ENCODE measurements at places on chromosomes 6 and 20.

DNA sequence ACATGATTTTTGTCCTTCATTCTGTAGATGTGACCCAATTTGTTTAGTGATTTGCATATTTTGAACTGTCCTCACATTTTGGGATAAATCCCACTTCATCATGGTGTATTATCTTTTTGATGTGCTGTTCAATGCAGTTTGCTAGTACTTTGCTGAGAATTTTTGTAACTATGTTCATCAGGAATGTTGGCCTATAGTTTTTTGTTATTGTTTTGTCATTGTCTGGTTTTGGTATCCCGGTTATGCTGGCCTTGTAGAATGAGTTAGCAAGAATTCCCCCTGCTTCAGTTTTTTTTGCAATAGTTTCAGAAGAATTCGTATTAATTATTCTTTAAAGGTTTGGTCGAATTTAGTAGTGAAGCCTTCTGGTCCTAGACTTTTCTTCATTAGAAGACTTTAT is 11.9 kb downstream of the KIF25 start:
- no peak for DNase-seq

DNA sequence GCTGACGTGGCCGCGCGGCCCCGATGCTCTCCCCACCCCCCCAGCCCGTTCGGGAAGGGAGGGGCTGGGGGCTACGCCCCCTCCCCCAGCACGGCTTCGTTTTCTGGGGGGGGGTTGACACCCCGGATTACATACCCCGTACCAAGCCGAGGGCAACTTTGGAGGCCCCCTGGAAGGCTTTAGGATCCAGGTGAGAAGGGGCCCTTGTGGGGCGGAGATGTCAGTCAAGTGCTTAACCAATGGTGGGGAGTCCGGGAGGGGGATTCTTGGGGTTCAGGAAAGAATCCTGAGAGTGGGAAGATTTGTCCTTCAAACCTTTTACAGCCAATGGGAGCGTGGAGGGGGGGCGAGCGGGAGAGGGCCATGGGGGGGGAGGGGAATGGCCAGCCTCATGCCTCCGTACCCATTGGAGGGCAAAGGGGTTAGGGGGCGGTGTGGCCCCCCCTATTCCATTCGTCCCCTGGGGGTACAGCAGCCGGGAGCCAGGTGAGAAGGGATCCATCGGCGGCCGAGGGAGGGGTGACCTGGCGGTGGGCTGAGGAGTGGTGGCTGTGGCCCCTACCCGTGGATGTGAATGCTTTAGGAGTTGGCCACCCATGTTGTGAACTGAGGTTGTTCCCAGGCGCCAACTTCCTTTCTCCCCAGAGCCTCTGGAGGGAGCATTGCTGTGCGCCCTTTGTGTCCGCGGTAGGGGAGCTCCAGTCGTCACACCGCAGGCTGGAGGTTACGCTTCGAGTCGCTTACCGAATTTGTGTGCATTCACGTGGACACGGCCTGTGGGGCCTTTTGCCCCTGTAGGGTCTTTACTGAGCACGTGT is 682 bp downstream of the BRD2 start:
- DNase-seq, result no peak

DNA sequence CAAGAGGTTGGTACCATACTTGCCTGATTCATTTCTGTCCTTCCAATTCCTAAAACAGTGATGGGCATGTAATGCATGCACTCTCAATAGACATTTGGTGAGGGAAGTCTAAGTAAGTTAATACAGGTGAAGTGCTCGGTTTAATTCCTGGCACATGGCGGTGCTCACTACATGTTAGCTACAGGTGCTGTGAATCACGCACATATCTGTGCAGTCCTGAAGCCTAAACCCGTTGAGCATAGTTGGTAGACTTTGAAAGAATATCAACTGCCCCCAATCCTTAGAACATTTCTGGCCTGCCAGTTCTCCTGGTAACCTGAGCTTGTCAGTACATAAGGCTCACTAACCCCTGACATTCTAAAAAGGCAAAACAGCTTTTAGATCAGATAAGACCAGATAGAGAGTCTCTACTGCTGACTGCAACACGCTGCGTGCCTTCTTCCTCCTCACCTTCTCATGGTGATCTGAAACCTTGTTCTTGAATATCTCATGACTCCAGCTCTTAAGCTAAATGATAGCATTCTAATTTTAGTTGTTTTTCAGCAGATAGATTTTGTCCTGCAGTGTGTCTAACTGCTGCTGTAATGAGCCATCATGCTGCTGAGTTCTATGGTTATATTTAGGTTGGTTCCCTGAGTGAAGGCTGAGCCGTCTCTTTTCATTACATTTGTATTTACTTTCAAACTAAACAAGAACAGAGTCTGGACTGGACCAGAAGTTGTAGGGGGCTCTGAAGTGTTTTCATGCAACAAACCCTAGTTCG is 328.5 kb upstream of the QKI start:
- no peak for DNase-seq

DNA sequence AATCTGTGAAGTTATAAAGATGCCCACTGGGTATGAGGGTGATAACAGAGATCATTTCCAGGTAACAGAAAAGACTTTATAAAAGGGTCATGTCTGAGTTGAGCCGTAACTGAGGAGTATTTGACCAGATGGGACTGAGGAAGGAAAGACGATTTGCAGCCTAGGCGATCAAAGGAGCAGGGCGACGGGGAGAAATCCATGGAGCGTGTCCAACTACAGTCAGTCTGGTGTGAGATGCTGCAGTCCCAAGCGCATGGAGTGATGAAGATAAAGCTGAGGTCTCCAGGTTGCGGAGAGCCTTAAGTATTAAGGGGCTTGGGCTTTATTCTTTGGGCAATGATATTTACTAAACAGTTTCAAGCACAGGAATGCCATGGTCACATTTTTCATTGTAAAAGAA is 166.7 kb downstream of the PRKN start:
- DNase-seq, result no peak

DNA sequence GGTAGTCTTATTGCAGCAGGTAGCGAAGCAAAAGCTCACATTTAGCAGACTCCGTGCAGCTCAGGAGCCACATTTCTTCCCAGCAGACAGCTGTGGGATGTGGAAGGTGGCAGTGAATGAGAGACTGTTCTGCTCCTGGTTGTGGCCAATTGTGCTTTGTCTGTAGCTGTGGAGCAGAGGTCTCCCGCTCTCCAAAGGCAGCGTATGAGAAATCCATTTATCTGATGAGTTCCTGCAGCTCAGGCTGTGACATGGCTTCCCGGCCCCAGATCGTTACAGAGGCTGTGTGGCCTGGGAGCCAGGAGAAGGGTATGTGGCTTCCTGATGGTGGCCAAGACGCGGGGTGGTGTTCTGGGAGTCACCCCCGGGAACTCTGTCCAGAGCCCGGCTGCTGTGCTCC is 64.5 kb upstream of the KIF16B start:
- DNase-seq, result no peak

- DNase-seq, result no peak
Measured at GRCh38 chr20:50727792-50728485, 3.4 kb upstream of the PARD6B start.

DNA sequence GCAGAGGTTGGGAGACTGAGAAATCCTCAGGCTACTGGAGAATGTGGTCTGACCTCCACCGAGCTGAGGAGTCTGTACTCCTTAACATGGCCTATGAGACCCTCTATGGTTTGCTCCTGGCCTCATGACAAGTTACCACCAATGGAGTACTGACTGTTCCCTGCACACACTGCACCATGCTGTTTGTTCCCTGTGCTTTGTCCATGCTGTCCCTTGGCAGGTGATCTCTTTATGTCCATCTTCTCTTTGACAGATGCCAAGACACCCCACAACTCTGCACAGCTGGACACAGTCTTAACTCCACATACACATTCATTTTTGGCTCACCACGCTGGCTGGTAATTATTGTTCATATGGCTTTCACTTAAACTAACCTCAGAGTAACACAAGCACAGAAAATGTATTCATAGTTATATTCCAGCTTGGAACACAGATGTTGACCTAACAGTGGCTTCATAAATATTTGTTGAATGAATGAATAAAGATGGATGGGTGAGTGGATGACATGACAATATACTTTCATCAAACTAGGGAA is 258.0 kb downstream of the ATXN1 start:
- DNase-seq, result no peak

GRCh38 chr6:134414793-134415192 is 96.9 kb upstream of the SGK1 start:
- DNase-seq, result no peak

DNA sequence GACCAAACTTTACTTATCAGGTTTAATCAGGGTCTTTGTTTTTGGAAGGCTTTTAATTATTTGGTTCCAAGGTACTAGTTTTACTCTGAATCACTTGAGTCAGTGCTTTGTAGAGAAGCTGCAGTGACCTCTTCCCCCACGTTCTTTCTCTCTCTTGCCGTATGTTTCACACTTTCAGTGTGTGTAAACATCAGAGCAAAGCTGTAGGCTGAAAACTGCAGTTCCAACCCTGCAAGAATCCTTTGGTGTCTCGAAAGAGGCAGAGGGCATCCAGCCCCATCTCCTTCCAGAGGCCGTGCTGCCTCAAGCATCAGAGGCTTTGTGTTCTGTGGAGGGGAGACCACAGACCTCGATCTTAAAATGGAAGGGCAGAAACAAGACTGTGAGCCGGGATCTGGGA is 42.1 kb downstream of the CFAP61 start:
- no peak for DNase-seq

DNA sequence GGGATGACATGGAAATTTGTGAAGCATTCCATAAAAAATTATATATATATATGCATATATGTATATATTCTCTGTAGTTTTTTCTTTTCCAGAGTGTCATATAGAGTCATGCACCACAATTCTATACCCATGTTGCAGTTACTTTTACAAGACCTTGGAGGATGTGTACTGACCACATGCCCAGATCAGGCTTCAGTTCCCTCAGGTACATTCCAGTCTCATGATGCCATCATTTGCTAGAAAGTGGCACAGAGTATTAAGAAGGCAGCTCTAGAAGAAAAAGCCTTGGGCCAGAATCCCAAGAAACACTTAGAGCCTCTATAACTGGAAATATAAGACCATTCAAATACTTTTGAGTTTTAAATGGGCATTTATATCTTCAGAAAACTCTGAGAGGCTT is 685.5 kb upstream of the FLRT3 start:
- DNase-seq, result no peak

GRCh38 chr6:100440935-100441334 is 23.8 kb downstream of the SIM1 start:
- no peak for DNase-seq

DNA sequence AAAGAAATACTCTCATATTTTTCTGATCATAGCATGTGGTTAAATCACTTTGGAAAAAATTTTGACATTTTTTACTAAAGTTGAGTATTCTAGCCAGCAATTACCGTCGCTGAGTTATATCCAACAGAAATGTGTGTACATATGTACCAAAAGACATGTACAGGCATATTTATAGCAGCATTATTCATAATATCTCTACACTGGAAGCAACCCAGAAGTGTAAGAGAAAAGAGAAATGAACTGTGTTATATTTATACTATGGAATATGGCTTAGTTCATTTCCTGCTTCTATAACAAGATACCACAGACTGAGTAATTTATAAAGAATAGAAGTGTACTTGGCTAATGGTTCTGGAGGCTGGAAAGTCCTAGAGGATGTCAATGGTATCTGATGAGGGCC is 474.0 kb upstream of the GJE1 start:
- DNase-seq, result no peak

DNA sequence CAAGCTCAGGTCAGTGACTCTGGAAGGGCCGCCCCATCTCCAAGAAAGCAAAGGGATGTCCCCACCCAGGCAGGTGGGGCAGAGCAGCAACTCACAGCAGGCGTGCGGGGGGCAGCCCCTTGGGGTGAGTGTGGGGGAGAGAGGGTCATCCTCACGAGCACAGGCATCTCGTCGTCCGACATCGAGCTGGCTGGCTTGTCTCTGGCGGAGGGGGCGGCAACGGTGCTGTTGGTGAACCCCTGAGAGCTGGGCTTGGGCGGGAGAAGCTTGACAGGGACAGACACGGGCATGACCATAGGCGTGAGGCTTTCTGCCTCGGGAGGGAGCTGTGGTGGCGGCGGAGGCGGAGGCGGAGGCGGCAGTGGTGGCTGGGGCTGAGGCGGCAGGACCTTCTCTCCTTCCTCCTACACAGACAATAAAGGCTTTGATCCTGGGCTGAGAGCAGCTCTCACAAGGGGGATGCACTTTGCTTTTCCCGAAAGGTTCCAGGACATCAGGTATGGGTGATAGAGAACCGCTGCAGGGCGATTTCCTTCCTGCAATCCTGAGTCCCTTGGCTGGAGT is 45.6 kb upstream of the MRPS10 start:
- no peak for DNase-seq

GRCh38 chr6:162409741-162410691 is 317.6 kb downstream of the PRKN start:
- DNase-seq, result no peak

GRCh38 chr6:753486-753885 is 60.5 kb upstream of the EXOC2 start:
- no peak for DNase-seq

DNA sequence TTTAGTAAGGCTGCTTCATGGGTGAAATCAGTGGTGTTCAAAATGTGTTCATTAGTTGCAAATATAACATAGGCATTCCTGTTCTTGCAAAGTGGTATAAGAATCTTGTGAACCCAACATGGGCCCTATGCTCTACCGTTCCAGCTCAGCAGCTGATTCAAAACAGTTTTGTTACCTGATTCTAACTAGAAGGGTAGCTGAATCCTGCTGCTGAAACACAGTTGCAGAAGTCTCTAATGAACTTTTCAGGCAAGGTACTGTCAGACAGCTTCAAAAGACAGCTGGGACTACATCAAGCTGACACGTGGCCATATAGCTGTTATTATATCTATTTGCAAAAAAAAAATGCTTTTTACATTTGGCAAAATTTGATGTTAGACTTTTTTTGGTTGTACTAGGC is 22.7 kb downstream of the THEMIS start:
- no peak for DNase-seq

DNA sequence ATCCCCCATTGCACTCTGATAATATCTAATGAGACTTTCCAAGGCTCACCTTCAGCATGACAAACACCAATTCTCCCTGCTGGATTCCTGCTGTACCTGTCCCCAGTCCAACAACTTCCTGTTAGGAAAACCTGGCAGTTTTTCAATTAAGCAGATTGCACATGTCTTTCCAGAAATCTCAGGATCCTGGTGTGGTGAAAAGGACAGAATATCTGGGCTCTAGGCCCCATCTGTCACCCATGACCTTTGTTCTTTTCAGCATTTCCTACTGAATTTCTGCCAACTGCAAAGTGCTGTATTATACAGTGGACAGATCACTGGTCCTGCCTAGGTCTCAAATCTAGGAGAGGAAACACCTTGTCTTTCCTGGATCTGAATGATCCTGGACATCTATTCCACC is 27.7 kb upstream of the DTNBP1 start:
- no peak for DNase-seq

All from iPS DF 19.7 (cell line).